ENCODE measurements at places on chromosomes 4 and X.
A peak's percentile ranks its signal among the peaks of the same experiment; 100 is the strongest.

GRCh38 chr4:150297861-150298474, 219.7 kb downstream of the DCLK2 start:
- no peak for DNase-seq

DNA sequence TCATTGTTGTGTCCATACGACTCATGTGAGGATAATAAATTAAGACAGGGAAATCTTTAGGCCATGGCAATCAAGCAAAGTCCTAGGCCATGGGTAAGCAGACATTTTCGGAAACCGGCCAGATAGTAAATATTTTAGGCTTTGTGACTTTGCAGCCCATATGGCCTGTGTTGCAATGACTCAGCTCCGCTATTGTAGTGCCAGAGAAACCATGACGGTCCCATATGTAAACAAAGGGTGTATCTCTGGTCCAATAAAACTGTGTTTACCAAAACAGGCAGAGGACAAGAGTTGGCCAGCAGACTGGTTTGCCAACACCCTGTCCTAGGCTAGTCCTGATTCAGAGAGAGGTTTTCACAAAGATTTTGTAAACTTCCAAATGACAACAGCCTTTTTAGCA, 5.0 kb downstream of the FAM114A1 start:
- no peak for DNase-seq

DNA sequence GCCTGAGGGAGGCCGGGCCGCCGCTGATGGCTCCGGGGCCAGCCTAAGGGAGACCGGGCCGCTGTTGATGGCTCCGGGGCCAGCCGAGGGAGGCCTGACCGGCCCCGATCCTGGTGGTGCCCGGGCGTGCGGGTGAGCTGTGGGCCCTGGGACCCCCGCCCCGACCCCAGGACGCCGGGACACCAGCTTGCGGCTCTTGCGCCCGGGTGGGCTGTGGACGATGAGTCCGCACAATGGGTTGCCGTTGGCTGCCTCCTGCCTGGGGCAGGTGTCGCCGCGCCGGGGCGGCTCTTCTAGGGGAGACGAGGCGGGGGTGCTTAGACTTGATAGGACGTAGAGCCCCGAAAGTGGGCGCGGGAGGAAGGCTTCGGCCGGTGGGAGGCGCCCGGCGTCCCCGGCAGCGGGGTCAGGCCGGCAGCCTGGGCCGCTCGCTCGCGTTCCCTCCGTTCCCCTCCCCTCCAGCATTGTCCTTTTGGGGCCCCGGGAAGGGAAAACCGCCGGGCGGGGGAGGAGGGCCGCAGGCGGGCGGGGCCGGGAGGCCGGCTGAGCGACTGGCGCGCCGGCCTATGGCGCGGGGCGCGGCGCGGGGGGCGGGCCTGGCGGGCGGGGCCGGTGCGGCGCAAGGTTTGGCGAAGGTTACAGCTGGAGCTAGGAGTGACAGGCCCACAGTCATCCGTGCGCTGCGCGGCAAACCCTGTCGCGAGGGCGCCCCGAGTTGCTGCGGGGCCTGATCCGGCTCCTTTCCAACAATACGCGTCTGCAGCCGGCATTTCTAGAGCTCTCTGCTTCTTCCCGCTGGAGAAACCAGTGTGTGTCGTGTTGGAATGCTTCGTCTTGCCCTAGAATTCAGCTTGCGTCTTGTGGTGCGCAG, 819 bp downstream of the KIAA0232 start:
- DNase-seq: peak; percentile 93

DNA sequence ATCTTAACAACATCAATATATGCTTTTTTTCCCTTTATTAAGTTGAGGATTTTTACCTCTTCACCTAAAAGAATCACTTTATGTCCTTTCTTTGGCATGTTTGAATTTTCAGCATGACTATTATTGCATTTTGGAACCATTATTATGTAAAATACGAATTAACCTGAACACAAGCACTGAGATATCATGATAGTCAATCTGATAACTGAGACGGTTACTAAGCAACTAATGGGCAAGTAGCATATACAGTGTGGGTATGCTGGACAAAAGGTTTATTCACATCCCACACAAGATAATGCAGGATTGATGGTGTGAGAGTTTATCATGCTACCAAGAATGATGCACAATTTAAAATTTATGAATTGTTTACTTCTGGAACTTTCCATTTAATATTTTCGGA, 24.6 kb upstream of the GLRA3 start:
- no peak for DNase-seq

GRCh38 chrX:7088968-7089615, 58.4 kb upstream of the STS start:
- DNase-seq: no peak

GRCh38 chrX:41837270-41837944, 85.9 kb downstream of the CASK start:
- DNase-seq: no peak

DNA sequence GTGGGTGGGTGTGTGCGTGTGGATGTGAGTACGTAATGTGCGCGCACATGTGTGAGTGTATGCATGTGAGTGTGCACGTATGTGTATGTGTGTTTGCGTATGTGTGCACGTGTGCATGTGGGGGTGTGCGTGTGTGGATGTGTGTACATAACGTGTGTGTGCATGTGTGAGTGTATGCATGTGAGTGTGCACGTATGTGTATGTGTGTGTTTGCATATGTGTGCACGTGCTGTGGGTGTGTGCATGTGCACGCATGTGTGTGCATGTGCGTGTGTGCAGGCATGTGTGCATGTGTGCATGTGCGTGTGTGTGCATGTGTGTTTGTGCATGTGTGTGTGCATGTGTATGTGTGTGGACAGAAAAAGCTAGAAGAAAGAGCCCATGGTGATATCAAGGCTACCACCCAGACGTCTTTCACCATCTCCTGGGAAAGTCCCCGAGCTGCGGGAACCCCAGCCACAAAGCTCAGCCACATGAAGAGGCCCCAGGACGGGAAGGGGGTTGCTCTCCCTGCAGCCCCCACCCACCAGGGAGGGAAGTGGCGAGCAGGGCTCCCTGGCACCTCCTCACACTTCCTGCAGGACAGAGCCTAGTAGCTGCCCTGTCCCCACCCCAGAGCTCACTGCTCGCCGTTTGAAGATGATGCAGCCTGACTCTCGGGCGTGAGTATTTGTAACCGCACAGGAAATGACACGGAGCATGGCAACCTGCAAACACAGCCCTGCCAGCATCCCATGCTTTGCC, 108.3 kb downstream of the DCTD start:
- peak; percentile 76 for DNase-seq

DNA sequence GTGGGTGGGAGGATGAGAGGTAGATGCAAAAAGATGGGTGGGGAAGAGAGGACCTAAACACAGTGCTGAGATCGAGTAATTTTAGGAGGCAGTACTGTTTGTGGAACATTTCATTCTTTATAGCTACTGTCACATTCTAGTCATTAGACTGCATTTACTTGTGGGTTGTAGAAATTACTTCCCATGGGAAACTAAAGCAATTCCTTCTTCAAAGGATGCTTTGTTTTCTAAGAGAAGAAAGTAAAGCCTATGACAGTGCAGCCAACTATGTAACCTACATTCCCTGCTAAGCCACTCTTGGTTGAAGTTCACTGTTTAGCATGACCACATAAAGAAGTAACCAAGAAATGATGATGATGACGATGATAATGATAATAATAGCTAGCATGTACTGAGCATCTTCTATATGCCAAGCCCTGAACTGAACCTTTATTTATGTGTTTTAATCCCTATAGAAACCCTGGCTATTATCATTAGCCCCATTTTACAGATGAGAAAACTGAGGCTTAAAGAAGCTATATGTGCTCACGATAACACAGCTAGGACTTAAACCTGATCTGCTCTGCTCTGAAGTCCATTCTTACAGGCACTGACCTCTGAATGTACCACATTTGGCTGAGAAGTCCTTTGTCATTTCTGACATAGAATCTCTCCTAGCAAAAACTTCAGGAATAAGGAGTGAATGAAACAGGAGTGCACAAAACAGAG, 114.5 kb upstream of the KIT start:
- DNase-seq: no peak

DNA sequence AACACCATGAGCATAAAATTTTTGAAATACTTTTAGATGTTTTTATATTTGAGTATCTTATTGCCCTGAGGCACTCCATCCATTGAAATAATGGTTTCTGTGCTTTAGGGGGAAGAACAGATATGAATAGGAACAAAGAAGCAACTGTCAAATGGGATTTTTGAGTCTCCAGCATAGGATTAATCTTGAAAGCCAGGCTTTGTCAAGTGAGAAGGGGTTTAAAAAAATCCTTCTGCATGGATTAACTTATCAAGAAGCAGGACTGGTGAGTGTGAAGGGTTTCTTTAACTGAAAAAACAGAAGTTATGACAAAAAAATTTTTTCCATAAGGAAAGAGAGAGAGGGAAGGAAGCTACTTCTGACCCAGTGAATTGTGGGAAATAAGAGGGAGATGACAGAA, 7.6 kb upstream of the NUDT9 start:
- no peak for DNase-seq

GRCh38 chr4:175297965-175298565, 379.9 kb downstream of the ADAM29 start:
- DNase-seq: no peak

- no peak for DNase-seq
Measured at GRCh38 chrX:136209016-136209738, 42.0 kb downstream of the MAP7D3 start.
